Heart left ventricle (tissue), 16 donors: ENCODE measurements at places on chromosomes 12 and 14. TPM values are rescaled to one million over a fixed set of nuclear protein-coding genes. Genes with fewer than 3 reads are reported as not detected.

MYBPC1 gene
- 1.9 TPM for polyA plus RNA-seq

WNT5B gene
- 1.7 TPM for polyA plus RNA-seq

FGD6 gene
- 2.8 TPM for polyA plus RNA-seq

ESPL1 gene
- 0.15 TPM for polyA plus RNA-seq

LMNTD1 gene
- not detected for polyA plus RNA-seq

CLBA1 gene
- 1.3 TPM for polyA plus RNA-seq

CLMN gene
- polyA plus RNA-seq = 4.3 TPM

PIWIL1 gene
- polyA plus RNA-seq = not detected

MDGA2 gene
- not detected for polyA plus RNA-seq

BDKRB2 gene
- polyA plus RNA-seq = 0.49 TPM

WNT1 gene
- not detected for polyA plus RNA-seq

COL2A1 gene
- not detected for polyA plus RNA-seq

NRIP2 gene
- polyA plus RNA-seq = 1.9 TPM

DEGS2 gene
- polyA plus RNA-seq = 0.08 TPM

APOLD1 gene
- 7.1 TPM for polyA plus RNA-seq

CCDC196 gene
- not detected for polyA plus RNA-seq

PTGER2 gene
- polyA plus RNA-seq = 0.60 TPM

KIF5A gene
- 0.06 TPM for polyA plus RNA-seq

SIX1 gene
- polyA plus RNA-seq = not detected

KRT6B gene
- not detected for polyA plus RNA-seq

TRHDE gene
- 0.04 TPM for polyA plus RNA-seq

KRT77 gene
- not detected for polyA plus RNA-seq

KRT73 gene
- polyA plus RNA-seq = not detected

SENP1 gene
- polyA plus RNA-seq = 3.8 TPM

KANSL2 gene
- 35.6 TPM for polyA plus RNA-seq

MEG3 gene
- 36.7 TPM for polyA plus RNA-seq

TAS2R50 gene
- polyA plus RNA-seq = 0.10 TPM

CALCOCO1 gene
- polyA plus RNA-seq = 86.7 TPM

SLC25A47 gene
- polyA plus RNA-seq = not detected

UNC119B gene
- polyA plus RNA-seq = 3.9 TPM

CMA1 gene
- polyA plus RNA-seq = 0.19 TPM

DPY19L2 gene
- polyA plus RNA-seq = 56.5 TPM

PPFIA2 gene
- polyA plus RNA-seq = 0.08 TPM

FGF6 gene
- polyA plus RNA-seq = not detected

TC2N gene
- 1.2 TPM for polyA plus RNA-seq

KRT86 gene
- not detected for polyA plus RNA-seq

INSM2 gene
- not detected for polyA plus RNA-seq

AMDHD1 gene
- 0.39 TPM for polyA plus RNA-seq

NR2C1 gene
- polyA plus RNA-seq = 45.6 TPM

SETD3 gene
- polyA plus RNA-seq = 81.7 TPM

EFS gene
- polyA plus RNA-seq = 2.2 TPM

CPNE6 gene
- not detected for polyA plus RNA-seq

CLEC14A gene
- polyA plus RNA-seq = 61.7 TPM
